Tibial artery (tissue), 4 donors: ENCODE measurements at places on chromosomes 13 and 19.

- no peak for DNase-seq
These were observed 114.4 kb downstream of the TNFRSF19 start for GRCh38 chr13:23684647-23685046.

DNA sequence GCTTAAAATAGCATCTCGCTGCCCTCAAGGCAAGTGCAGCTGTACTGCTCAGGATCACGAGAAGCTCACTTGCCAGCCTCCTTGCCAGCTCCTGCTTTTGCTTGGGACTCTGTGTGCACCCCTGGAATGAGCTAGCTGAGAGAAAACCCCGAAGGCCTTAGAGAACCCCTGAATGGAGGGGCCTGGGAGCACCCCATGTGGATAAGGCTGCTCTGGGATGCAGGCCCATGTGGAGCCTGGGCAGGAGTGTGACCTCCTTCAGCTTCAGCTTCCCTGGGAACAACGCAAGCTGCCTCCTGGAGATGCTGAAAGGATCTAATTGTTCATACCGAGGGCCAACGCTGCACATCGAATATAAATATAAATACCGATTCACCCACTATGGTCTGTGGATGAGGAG lies 109.2 kb downstream of the HSPH1 start:
- peak; percentile 44 for DNase-seq

GRCh38 chr19:24032651-24033050 lies 54.3 kb upstream of the ZNF254 start:
- DNase-seq = no peak

GRCh38 chr19:34308381-34309367 lies 54.3 kb downstream of the GARRE1 start:
- no peak for DNase-seq

DNA sequence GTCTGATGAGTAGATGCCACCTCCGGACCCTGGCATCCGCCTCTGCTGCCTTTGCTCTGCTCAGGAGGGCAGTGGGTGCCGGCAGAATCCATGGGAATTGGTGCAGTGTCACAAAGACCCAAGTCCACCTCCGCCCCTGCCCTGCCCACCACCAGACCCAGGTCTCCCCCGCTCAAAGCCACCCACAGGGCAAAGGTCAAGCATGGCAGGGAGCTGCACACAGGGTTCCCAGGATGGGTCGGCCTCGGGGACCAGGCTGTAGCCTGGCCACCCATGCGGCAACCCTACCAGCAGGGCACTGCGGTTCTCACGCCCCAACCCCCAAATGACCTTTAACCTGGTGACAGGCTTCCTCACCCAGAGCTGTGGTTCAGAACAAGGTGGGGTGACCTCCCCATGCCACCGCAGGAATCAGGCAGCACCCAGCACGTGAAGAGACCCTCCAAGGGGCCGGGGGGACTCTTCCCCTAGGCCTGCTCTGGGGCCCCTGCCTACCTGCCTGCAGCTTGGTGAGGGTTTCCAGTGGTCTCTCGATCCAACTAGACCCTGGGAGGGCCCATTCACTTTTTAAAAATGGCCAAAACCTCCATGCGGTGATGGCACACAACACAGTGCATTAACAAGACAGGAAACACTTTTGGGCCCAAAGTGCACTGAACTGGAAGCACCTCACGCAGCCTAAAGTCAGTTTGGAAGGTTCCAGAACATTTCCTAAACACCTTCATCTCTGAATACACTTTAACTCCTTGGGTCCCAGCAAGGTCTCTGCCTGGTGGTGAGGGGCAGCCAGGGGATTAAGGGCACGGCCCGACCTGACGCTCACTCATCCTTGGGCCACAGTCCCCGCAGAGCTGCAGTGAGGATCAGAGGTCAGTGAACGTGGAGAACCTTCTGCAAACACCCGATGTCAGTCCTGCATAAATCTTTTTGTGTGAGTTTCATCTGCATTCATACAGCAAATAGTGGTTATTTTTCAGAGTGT lies 11.0 kb downstream of the GAS6 start:
- DNase-seq = no peak
